ENCODE measurements at places on chromosomes 12 and 14. TPM values are rescaled to one million over a fixed set of nuclear protein-coding genes. Genes with fewer than 3 reads are reported as not detected.
A peak's percentile ranks its signal among the peaks of the same experiment; 100 is the strongest.

GRCh38 chr14:50451854-50452253 lies 55.2 kb upstream of the CDKL1 start:
- no peaks in the 10 kb centered on the region for H3K27me3 ChIP-seq
- H3K27ac ChIP-seq, result no peak overlapping the region
- no peak overlapping the region for H3K4me3 ChIP-seq

DNA sequence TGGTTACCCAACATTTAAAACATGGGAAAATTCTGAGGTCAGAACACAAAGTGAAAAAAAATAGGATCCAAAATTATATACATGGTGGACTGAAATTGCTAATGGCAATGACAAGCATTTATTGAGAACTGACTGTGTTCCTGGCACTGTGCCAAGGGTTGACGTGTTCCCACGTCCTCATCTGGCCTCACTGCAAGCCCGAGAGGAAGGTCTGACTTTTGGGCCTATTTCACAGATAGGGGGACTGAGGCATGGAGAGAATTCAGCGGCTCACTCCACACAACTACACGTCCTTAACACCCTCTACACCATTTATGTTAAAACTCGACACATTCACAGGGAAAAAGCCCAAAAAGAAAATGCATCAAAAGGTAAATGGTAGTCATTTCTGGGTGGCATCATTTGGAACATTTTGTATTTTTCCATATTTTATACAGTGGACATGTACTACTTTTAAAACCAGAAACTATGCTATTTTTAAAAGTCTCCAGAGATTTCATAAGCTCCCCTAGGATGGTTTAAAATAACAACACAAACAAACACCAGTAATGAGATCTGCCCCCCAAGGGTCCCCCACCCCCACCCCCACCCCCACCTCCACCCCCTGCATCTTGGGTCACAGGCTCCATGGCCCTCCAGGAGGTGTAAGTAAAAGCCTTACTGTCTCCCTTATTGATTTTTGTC lies 27.7 kb downstream of the CLMN start:
- H3K4me3 ChIP-seq, result no peak overlapping the region
- H3K27me3 ChIP-seq, result no peaks in the 10 kb centered on the region
- peaks cover 67% of the 10 kb centered on the region for H3K4me1 ChIP-seq
- peak; percentile 83 for DNase-seq

DNA sequence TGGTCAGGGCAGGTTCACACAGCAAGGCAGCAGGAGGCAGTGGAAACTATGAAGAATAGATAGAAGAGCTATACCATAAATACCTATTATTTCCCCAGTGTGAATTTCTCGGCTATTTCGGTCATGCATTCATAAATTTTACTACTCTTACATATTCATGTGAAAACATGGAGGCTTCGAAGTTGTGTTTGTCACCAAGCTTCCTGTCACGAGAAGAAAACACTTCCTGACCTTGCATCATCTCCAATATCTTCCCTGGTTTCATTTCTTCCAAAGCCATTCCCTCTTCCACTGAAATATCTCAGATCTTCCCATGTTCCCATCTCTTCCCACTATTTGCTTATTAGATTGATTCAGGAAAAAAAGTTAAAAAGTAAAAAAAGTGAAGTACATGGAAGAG lies 80.4 kb downstream of the CPNE8 start:
- H3K36me3 ChIP-seq, result no peaks in the 10 kb centered on the region
- no peaks in the 10 kb centered on the region for H3K4me1 ChIP-seq
- no peak overlapping the region for H3K4me3 ChIP-seq
- H3K27me3 ChIP-seq, result no peaks in the 10 kb centered on the region
- no peak overlapping the region for H3K27ac ChIP-seq

- peaks cover 32% of the 10 kb centered on the region for H3K4me1 ChIP-seq
- peaks cover 26% of the 10 kb centered on the region for H3K27me3 ChIP-seq
- no peak for DNase-seq
- H3K27ac ChIP-seq, result no peak overlapping the region
- no peak overlapping the region for H3K4me3 ChIP-seq
- H3K36me3 ChIP-seq, result no peaks in the 10 kb centered on the region
Observed at GRCh38 chr12:13090054-13090453, 13.4 kb downstream of the GSG1 start.

DNA sequence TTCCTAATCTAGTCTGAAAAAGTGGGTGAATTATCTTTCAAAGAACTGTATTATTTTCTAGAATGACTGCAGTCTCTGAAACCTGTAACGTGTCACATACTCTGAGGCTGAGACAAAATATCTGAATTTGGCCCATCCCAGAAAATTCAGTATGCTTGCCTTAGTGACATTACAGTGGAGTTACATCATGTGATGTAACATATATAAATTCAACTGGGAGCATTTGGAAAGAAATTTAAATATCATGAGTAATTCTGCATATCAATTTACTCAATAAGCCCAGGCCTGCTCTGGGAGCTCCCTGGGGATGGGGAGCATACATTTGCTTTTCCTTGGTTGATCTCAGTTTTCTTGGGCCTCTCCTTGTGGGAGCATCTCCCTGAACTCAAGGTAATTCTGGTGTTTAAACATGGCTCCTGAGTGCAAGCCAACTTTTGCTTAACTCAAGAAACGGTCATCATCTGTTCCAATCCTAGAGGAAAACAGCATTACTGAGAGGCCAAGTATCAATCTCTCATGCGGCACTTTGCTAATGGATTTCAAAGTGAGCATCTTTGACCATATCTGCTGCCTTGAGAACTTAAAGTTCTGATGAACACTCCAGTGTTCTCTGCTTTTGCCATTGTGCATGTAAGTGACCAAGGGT lies 54.4 kb downstream of the AKAP6 start:
- H3K4me3 ChIP-seq, result no peak overlapping the region
- no peaks in the 10 kb centered on the region for H3K36me3 ChIP-seq
- no peaks in the 10 kb centered on the region for H3K27me3 ChIP-seq

- no peak overlapping the region for H3K4me3 ChIP-seq
- H3K36me3 ChIP-seq, result peaks cover 54% of the 10 kb centered on the region
- H3K27me3 ChIP-seq, result no peaks in the 10 kb centered on the region
- no peak overlapping the region for H3K27ac ChIP-seq
- peak; percentile 23 for DNase-seq
Observed at GRCh38 chr12:6684609-6685008, 4.6 kb downstream of the ZNF384 start.

DNA sequence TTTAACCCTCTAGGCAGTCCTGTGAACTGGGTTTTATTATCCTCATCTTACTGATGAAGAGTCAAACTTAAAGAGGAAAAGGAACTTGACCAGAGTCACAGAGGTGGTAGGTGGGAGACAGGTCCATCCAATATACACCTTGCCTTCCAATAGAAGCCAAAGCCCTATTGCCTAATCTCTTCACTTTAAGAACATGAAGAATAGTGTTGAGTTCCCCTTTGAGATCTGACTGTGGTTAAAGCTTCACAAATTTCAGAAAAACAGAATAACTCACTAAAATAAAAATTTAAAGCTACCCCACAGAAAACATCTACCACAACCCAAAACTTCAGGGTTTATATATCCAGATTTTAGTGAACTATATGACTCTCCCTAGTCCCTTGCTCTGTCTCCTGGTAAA lies 115.4 kb downstream of the ETV6 start:
- H3K27ac ChIP-seq, result no peak overlapping the region
- peaks cover 70% of the 10 kb centered on the region for H3K4me1 ChIP-seq
- DNase-seq, result no peak

- no peak overlapping the region for H3K27ac ChIP-seq
- H3K27me3 ChIP-seq, result no peaks in the 10 kb centered on the region
- H3K4me3 ChIP-seq, result no peak overlapping the region
- peaks cover 37% of the 10 kb centered on the region for H3K4me1 ChIP-seq
- no peak for DNase-seq
Observed at GRCh38 chr12:124622331-124622730, 54.9 kb upstream of the NCOR2 start.

- peaks cover 35% of the 10 kb centered on the region for H3K4me1 ChIP-seq
- H3K27ac ChIP-seq, result peak overlapping the region; percentile 15
- no peak for DNase-seq
- no peak overlapping the region for H3K4me3 ChIP-seq
Observed at GRCh38 chr14:31967669-31967975, 109.5 kb upstream of the ARHGAP5 start.

- H3K36me3 ChIP-seq, result peaks cover 29% of the 10 kb centered on the region
- no peaks in the 10 kb centered on the region for H3K27me3 ChIP-seq
- peaks cover 77% of the 10 kb centered on the region for H3K4me1 ChIP-seq
- peak; percentile 53 for DNase-seq
- H3K27ac ChIP-seq, result peak overlapping the region; percentile 99
- no peak overlapping the region for H3K4me3 ChIP-seq
Observed at GRCh38 chr12:89373763-89374572, 21.7 kb upstream of the DUSP6 start.

DNA sequence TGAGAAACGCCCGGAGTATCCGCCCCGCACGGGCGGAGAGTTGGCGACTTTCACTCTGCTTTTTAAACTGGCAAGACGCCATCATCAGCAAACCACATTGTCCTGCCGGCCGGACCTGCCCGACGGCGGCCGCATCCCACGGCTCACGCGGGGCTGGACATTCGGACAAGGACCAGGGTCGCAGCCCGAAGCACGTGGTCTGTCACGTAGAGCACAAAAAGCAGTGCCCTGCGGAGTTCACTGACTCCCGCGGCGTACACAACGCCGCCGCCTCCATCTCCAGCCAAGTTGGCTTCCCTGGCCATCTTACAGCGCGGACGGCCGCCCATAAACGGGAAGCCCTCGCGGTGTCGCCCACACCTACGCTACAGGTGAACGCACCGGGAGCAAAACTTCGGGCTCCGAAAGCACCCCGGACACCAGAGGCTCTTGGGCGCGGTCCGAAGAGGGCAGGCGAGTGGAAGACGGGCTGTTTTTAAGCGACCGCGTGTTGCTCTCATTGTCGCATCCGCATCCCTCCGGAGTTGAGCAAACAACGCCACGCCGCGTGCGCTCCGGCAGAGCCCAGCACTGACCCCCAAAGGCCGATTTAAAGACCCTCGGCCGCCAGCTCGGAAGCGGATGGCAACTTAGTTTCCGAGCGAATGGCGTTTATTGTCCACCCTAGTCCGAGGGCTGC lies 966 bp downstream of the SINHCAF start:
- peaks cover 49% of the 10 kb centered on the region for H3K36me3 ChIP-seq
- peaks cover 10% of the 10 kb centered on the region for H3K4me1 ChIP-seq
- H3K27me3 ChIP-seq, result no peaks in the 10 kb centered on the region

DNA sequence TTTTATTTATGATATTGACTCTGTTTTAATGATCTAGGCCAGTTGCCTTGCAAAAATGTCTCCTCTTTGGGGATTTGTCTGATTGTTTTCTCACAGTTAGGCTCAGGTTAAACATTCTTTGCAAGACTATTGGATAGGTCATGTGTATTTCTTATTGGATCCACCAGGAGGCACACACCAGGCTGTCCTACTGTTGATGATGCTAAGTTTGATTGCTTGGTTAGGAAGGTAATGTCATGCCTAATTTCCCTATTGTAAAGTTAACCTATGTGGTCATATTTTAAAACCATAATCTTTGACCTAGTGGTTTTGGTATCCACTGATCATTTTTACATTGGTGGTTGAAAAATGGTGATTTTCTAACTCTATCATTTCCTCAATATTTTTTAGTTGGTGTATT lies 137.1 kb downstream of the BRMS1L start:
- peak; percentile 16 for DNase-seq
- no peaks in the 10 kb centered on the region for H3K27me3 ChIP-seq
- no peak overlapping the region for H3K4me3 ChIP-seq
- H3K36me3 ChIP-seq, result no peaks in the 10 kb centered on the region

DNA sequence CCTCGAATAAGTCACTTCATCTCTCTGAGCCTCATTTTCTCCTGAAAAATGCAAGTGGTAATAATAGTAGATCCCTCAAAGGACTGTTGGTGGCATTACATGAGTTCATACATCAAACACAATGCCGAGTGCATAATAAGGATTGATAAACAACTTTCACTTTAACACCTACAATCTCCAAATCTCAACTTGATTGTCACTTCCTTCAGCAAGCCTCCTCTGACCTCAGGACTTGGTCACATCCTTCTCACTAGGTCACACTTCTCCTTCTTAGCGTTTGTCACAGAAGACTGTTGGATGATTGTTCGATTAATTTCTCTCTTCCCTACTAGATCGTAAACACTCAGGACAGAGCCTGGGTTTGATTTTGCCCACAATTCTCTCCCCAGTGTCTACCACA lies 7.9 kb upstream of the PRKAB1 start:
- no peak for DNase-seq
- H3K27ac ChIP-seq, result no peak overlapping the region
- no peak overlapping the region for H3K4me3 ChIP-seq
- no peaks in the 10 kb centered on the region for H3K36me3 ChIP-seq
- peaks cover 13% of the 10 kb centered on the region for H3K27me3 ChIP-seq

DNA sequence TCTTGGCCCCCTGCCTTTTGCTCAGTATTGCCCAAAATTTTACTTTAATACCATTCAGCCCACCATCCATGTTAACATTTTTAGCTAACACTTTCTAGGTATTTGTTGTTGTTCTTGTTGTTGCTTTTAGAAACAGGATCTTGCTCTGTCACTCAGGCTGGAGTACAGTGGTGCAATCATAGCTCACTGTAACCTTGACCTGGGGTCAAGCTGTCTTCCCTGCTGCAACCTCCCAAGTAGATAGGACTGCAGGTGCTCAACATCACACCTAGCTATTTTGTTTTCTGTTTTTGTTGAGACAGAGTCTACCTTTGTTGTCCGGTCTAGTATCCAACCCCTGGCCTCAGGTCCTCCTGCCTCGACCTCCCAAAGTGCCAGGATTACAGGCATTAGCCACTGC lies 4.0 kb downstream of the MIPOL1 start:
- H3K27ac ChIP-seq, result peak overlapping the region; percentile 52
- no peaks in the 10 kb centered on the region for H3K27me3 ChIP-seq
- DNase-seq, result no peak
- H3K36me3 ChIP-seq, result peaks cover 17% of the 10 kb centered on the region
- no peak overlapping the region for H3K4me3 ChIP-seq
- H3K4me1 ChIP-seq, result peaks cover 30% of the 10 kb centered on the region

DNA sequence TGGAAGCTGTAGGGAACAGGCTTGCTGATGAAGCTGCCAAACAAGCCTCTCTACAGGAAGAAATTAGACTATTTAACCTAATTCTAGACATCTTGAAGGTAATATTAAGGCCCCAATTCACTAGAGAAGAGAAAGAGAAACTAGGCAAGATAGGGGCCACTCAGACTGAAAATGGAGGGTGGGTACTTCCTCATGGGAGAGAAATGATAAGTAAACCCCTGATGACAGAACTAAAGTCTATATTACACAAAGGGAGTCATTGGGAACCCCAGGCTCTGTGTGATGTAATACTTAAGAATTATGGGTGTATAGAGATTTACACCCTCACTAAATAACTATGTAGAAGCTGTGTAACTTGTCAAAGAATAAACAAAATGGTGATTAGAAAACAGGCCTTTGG lies 64.3 kb downstream of the APOBEC1 start:
- peaks cover 8% of the 10 kb centered on the region for H3K4me1 ChIP-seq
- DNase-seq, result no peak
- H3K4me3 ChIP-seq, result no peak overlapping the region
- peaks cover 5% of the 10 kb centered on the region for H3K36me3 ChIP-seq

GRCh38 chr12:119720349-119720748 lies 52.4 kb downstream of the PRKAB1 start:
- H3K27ac ChIP-seq, result no peak overlapping the region
- peaks cover 13% of the 10 kb centered on the region for H3K4me1 ChIP-seq
- H3K27me3 ChIP-seq, result no peaks in the 10 kb centered on the region
- H3K36me3 ChIP-seq, result peaks cover 25% of the 10 kb centered on the region

- H3K27ac ChIP-seq, result no peak within 1 kb of the TSS
- peaks cover 59% of the 10 kb centered on the region for H3K27me3 ChIP-seq
- DNase-seq, result peak; percentile 72
- H3K4me3 ChIP-seq, result peak within 1 kb of the TSS; percentile 72
- H3K4me1 ChIP-seq, result no peaks in the 10 kb centered on the region
- H3K36me3 ChIP-seq, result peaks cover 4% of the 10 kb centered on the region
Observed at GRCh38 chr14:69484444-69485314, at the start of gene PLEKHD1. Gene PLEKHD1, plus strand, starts transcription at chr14:69484728. Its CDS starts 238 bp downstream, at chr14:69484966.

Gene ARHGEF25
- total RNA-seq, result 2.2 TPM

Gene IL31
- not detected for total RNA-seq

Gene AKAP6
- total RNA-seq, result 2.8 TPM

Gene NEUROD4
- total RNA-seq, result not detected

Gene EMP1
- 146 TPM for total RNA-seq

Gene GYS2
- total RNA-seq, result not detected

Gene DDN
- 0.12 TPM for total RNA-seq

Gene BICDL1
- total RNA-seq, result 25.7 TPM

All from Calu3 (cell line).